Inflammatory macrophage treated with lipopolysaccharide for 1 hour (primary cell): ENCODE measurements at places on chromosomes 6 and 20.

- DNase-seq = no peak
These were observed 64.9 kb downstream of the LAMA4 start for GRCh38 chr6:112189494-112189893.

DNA sequence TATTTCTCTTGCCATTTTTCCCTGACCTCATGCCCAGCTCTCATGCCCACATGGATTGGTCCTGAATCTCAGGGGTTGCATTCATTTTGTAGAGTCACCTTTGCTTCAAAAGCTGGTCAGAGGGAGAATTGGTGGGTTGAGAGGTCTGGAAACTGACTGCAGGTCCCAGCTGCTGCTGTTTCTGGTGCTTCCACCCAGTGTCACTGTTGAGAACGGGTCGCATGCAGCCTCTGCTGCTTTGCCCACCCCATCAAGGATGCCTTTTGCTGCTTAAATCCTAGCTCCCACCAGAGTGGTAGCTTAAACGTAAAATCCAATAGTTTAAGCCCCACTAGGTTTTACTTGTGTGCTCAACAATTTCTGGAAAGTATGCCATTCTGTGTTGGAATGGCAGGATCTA is 211.4 kb upstream of the TSHZ2 start:
- DNase-seq = no peak

DNA sequence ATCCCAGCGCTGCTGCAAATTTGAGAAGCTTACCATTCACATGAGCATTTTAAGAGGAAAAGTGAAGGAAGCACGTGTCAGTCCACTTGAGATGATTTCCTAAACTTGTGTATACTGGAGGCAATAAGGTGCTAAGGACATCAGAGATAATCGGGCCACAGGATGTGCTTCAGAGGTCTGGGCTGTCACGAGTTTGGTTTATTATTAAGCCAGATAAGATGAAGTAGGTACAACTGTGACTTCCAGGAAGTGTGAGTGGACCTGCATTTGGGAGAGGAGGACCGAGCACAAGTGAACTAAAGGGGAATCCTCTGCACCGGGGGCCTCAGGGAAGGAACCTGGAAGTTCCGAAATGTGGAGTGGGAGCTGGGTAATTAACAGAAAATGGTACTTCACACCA is 1.4 kb downstream of the SAMD5 start:
- no peak for DNase-seq

DNA sequence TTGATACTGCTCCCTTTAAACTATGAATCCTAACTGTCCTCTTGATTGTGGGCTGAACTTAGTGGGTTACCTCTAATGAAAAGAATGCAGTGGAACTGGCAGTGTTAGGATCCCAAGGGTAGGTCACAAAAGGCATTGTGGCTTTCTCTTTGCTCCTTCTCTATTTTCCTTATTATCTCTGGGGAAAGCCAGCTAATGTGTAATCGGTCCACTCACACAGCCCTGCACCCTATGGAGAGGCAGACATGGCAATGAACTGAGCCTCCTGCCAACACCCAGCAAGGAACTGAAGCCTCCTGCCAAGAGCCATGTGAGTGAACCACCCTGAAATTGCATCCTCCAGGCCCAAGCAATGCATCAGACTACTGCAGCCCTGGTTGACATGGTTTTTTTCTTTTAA is 24.6 kb upstream of the ZNF133 start:
- no peak for DNase-seq

GRCh38 chr6:64672131-64672530 is 1034.9 kb downstream of the EYS start:
- peak; percentile 38 for DNase-seq

DNA sequence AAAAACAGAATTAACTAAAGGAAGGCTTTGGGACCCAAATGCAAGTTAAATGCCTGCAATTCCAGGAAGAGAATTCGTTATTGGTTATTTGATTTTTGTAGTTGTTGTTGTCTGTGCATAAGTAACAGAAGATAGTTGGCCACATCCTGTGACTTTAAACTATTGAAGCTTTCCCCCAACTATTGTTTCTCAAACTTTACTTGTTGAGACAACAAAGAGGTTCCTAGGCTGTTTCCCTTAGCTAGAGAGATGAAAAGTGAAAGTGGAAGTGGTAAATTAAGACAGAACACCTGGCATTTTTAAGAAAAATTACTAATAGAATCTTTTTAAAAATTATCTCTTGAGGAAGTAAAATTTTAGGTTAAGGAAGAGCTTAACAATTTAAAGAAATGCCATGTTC is 525.2 kb downstream of the PKHD1 start:
- DNase-seq = no peak

GRCh38 chr6:159832946-159833345 is 32.9 kb downstream of the PNLDC1 start:
- no peak for DNase-seq

GRCh38 chr6:122853259-122853995 is 64.4 kb downstream of the SMPDL3A start:
- DNase-seq = no peak

- DNase-seq = no peak
These were observed 16.1 kb downstream of the UCKL1 start for GRCh38 chr20:63940071-63940471.

DNA sequence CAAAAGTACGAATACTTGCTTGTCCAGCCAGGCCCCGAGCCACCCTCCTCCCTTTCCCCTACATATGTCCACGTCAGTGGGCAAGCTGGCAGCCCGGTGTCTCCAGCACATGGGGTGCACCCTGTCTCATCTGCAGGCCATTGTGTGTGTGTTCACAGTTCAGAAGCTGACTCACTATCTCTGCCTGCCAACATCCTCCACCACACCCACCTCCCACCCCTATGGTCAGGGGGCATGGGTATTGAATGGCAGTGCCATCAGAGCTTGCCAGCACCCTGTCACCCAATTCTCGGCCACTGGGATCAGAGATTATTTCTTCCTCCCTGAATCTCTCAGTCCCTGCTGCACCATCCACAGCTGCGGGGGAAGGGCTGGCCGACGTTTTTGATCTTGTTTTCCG is 195.7 kb downstream of the FARS2 start:
- no peak for DNase-seq

GRCh38 chr6:81999270-81999669 is 246.8 kb upstream of the TENT5A start:
- no peak for DNase-seq

GRCh38 chr6:49937017-49937416 is 26.9 kb downstream of the DEFB114 start:
- DNase-seq = no peak

DNA sequence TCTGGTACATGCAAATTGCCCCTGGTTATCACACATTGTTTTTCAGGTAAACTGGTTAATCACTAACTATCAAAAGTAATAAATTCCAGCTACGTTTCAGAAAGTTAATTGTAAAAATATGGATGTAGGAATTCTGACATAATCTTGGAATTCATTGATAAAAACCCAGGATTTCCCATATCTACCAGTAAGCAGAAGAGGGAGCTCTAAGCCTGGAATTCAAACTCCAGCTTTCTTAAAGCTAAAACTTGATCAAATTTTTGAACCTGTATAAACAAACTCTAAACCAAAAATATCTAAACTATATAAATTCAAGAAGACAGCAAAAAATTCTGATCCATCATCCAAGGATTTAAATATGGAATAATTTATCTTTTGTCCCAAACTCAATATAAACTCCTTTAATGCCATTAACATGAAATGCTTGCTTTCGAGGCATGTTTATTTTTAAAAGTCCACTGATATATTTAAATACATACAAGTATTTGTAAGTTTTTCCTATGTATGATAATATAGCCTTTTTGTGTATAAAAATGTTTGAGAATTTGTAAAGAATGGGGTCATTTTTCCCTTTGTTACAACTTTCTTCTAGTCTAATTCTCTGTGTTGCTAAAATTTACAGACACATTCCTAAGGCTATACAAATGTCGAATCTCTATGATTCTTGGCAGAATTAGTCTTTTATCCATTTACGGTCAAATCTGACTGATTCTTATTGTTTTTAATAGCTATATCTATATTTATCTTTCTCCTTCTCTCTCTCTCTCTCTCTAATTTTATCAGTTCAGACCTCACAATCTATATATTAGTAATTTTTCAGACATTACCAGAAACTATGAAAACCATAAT is 91.4 kb upstream of the RNF217 start:
- DNase-seq = peak; percentile 40

DNA sequence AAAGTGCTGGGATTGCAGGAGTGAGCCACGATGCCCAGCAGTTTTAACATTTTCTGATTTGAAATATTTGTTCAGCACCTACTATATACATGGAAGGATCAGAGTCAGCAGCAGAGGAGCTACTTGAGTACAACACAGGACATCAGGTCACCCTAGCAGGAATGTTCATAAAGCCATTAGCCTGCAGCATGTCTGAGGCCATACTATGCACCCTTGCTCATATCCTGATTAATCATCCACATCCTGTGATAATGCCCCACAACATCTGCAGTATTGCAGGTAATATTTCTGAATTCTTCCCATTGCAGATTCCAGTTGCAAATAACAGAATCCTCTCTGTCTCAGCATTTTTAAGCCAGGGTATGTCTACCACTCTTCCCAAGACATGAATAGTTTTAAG is 171.0 kb upstream of the PRND start:
- DNase-seq = no peak

DNA sequence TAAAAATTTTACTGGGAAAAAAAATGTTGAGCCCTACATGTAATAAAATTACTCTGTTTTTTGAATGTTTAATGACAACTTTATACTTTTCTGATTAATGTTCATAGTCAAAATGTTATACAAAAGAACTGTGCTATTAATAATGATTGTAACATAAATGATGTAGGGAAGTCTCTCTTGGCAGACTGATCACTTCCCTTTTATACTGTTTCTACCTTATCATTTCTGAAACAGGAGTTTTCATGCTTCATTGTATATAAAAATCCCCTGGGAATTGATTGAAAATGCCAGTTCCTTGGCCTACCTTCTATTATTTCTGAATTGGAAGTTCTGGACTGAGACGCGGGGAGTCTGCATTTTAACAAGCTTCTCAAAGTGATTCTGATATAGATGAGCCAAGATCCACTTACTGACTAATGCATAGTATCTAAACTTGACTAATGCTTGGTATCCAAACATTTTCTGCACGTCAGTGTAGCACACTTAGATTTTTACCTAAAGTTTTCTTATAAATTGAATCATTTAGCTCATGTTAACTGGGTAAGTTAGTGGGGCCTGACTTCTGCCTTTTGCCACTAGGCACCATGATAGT is 7.2 kb upstream of the HDAC2 start:
- no peak for DNase-seq

GRCh38 chr20:6533761-6534479 is 233.6 kb upstream of the BMP2 start:
- DNase-seq = no peak

DNA sequence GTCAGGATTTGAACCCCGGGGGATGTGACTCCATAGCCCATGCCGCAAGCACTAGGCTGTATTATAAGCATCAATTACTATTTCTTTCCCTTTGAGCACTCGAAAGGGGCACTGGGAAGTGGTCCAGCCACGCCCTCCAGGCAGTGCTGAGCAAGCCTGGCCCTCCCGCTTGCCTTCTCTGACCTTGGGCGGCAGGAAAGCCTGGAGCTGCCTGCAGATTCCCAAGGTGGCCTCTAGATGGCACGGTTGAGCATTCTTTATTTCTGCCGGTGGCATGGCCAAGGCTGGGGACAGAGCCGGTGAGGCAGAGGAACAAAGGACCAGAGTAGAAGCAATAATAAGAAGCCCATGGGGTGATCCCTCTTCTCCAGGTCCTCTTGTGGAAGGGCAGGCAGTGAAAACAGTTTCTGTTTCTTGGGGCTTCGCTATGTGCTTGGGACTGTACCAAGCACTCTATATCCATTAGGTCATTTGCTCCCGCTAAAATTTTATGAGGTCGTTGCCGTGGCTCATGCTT is 32.0 kb downstream of the ARHGAP40 start:
- DNase-seq = peak; percentile 31

DNA sequence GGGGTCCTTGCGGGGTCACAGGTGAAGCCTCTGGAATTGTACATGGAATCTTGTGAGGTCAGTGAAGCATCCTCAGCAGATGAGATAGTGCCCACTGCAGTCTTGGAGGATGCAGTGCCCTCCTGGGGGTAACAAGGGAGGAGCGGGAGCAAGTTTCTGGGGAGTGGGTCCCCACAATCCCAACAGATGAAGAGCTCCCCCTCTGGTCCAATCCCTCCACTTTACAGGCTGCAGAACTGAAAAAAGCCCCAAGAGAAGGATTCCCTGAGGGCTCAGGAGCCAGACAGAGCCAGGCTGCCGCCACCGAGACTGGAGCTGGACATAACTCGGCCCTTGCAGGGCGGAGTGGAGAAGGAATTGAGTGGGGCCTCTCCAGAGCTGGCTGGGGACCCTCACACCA is 52.4 kb downstream of the TTI1 start:
- DNase-seq = no peak

- DNase-seq = no peak
These were observed 74.6 kb downstream of the RPP40 start for GRCh38 chr6:4929097-4929718.

- no peak for DNase-seq
These were observed 114.3 kb upstream of the GGTLC1 start for GRCh38 chr20:24102749-24103333.

- DNase-seq = no peak
These were observed 52.8 kb upstream of the FILIP1 start for GRCh38 chr6:75546381-75546780.

- DNase-seq = no peak
These were observed 33.5 kb upstream of the PHIP start for GRCh38 chr6:79111549-79111948.
